Activated CD8-positive, alpha-beta memory T cell treated with anti-CD3 and anti-CD28 coated beads for 4 hours (primary cell): ENCODE measurements at places on chromosomes 11 and 22.

DNA sequence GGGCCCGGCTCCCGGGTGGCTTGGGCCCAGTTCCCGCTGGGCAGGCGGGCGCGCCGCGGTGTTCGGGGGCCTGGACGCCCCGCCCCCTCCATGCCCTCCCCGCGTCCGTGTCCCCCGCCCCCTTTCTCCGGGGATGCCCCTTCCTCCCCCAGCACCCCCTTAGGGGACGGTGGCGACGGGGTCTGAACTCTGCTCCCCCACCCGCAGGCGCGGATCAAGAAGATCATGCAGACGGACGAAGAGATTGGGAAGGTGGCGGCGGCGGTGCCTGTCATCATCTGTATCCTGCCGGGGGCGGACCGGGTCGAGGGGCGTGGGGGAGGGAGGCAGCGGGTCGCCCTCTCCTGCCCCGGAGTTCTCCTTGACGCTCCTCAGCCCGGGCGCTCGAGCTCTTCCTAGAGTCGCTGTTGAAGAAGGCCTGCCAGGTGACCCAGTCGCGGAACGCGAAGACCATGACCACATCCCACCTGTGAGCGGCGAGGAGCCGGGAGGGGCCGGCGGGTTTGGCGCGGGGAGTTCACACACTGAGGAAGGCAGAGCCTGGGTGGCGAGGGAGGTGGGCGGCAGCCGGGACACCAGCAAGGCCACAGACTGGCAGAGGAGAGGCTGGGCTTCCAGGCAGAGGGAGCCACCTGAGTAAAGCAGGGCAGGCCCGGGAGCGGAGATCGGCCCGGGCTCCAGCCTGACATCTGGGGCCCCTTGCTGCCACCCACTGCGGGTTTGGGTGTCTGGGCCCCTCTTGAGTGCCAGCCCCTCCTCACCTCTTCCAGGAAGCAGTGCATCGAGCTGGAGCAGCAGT lies 546 bp downstream of the DRAP1 start:
- DNase-seq: no peak

DNA sequence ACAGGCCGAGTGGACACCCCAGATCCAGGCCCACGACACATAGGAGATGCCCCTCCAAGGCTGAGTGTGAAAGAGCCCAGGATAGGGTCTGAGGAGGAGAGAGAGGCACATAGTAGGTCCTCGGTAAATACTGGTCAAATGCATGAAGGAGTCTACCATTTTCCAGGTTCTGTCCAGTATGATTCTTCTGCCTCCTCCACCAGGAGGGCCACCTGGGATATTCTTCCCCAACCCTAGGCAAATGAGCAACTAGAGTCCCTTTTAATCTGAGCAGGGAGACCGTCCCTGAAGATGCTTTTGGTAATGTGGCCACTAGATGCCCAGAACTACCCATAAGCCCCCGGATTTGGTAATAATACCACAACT lies 6.7 kb downstream of the PDGFB start:
- no peak for DNase-seq

DNA sequence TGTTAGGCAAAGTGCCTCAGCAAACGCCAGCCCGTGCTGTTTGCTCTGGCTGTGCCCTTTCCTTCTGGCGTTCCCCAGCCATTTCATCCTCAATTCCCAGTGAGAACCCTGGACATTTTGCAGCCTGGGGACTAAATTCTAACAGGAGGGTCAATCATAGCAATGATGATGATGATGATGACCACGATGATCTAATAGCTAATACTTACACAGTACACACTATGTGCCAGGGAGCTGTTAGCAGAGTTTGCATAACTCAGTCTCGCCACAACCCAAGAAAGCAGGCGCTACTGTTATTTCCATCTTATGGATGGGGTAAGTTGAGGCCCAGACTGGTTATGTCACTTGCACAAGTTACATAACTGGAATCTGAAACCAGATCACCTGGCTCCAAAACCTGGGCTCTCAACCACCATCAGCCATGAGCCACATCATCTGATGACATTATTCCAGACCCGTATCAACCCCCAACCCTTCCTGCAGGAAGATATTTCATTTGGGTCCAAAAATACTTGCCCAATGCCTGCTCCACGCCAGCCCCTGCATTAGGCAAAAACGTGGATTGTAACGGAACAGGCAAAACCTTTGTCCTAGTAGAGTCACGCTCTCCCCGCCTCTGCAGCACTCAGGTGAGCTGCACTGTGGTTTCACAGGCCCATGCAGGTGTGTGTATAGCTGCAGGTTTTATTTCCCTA lies 132.6 kb upstream of the SERPIND1 start:
- no peak for DNase-seq

GRCh38 chr11:7473717-7474116 lies 11.6 kb upstream of the OLFML1 start:
- no peak for DNase-seq

GRCh38 chr11:22657101-22657694 lies 9.2 kb upstream of the GAS2 start:
- DNase-seq: no peak

GRCh38 chr11:77442394-77443053 lies 31.4 kb downstream of the PAK1 start:
- DNase-seq: no peak

DNA sequence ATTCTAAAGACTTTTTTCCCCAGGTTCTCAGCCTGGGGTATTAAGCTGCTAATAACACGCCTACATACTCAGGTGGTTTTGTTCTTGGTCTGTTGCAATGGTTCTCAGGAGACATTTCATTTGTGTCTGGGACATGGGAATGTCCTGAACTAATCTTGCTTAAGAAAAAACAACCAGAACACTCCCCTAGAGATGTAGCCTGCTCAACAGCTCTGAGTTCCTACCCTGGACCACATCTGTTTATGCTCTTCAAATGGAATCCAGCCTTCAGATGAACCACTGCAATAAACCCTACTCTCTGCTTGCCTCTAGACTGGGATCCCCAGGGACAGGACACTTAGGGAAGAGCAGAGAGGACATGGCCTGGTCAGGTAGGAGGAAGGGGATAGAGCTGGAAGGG lies 29.9 kb downstream of the RELT start:
- DNase-seq: no peak

DNA sequence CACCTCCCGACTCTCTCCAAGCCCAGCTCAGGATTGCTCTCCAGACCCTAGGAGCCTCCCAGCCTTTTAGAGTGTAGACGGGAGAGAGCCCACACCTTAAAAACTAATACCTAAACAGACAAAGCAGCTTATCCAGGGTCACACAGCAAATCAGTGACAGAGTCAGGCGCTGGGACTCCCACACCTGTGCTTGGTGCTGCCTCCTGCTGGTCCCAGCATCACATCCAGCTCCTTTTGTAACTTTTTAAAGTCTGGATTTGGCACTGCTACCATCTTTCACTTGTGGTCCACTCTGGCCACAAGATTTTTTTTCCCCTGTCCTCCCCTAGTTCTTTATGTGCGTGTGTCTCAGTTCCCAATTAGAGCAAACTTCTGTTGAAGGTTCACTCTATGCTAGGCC lies 4.7 kb downstream of the ANO1 start:
- no peak for DNase-seq

GRCh38 chr11:62985041-62985750 lies 429 bp upstream of the SLC22A6 start:
- no peak for DNase-seq

GRCh38 chr22:45316796-45317526 lies 7.2 kb downstream of the FAM118A start:
- DNase-seq: no peak

DNA sequence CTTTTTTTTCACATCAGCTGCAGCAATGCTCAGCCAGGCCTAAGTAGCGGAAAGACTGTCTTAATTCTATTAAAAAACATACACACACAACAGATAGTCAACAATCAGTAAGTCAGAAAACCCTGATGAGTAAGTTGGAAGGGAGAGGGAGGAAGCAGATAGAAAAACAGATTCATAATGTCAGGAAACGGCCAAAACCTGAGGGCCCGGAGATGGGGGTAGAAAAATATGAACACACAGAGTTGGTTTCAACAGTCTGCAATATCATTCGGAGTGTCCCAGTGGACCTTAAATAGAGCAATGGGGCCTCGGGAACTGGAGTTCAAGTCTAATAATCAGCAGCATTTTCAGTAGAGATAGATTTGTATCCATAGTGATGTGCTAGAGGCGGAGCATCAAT lies 14.8 kb downstream of the LRRC55 start:
- no peak for DNase-seq

DNA sequence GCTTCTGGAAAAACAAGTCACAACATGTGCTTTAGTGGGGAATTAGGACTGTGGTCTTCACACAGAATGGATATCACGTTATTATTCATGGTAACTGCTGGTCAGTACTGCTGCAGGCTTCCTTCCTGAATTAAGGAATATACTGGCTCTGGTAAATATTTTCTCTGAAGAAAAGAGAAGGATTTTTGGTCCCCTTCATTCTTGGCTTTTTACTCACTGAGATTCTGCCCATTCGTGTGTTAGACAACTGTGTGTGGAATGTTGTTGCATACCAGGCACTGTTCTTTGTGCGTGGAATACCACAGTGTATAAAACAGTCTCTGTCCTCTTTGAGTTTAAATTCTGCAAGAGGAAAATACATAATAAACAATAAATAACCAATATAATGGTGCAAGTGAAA lies 80.3 kb downstream of the ALX4 start:
- DNase-seq: no peak

GRCh38 chr22:40606306-40606705 lies 30.2 kb downstream of the MRTFA start:
- no peak for DNase-seq

DNA sequence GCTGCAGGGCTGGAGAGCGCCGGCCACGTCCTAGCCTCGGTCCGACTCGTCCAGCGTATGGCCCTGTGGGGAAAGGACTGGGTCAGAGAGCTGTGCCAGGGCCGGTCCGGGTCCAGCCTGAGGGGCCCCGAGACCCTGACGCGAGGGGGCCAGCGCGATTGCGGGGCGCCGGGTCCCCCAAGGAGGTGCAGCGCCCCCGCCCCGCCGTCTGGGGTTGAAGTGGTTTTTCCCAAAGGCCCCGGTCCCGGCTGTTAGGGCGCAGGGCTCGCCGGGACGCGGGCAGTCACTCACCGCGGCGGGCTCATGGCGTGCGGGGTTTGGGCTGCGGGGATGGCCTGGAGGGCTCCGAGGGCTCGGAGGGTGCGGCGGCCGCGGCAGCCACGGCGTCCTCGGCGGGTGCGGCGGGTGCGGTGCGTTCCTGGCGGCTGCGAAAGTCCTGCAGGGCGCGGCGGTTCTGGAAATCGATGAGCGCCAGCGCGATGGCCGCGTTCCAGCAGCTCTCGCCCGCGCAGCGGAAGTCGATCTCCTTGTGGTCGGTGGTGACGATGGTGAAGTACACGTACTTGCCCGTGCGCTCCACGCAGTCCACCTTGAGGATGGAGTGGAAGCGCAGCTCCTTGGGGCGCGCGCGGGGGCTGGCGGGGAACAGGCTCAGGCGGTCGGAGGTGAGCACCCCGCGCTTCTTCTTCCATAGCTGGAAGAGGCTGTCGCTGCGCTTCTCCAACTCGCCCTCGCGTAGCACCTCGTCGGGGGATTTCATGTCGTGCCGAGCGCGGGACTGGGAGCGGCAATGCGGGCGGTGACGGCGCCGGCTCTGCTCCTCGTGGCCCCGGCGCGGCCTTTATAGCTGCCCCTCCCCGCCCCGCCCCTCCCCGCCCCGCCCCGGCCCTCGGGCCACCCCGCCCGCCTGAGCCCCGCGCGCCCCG lies at the start of gene PHLDA2:
TSS of gene PHLDA2 (minus strand) at position 816 of the 926 bp plus-strand sequence. CDS start at position 760, 56 bp downstream.
- no peak for DNase-seq

- no peak for DNase-seq
Observed at GRCh38 chr11:130003717-130004001, 1.0 kb upstream of the PRDM10 start.

- no peak for DNase-seq
Observed at GRCh38 chr11:2303627-2304505, 2.1 kb downstream of the TSPAN32 start.

DNA sequence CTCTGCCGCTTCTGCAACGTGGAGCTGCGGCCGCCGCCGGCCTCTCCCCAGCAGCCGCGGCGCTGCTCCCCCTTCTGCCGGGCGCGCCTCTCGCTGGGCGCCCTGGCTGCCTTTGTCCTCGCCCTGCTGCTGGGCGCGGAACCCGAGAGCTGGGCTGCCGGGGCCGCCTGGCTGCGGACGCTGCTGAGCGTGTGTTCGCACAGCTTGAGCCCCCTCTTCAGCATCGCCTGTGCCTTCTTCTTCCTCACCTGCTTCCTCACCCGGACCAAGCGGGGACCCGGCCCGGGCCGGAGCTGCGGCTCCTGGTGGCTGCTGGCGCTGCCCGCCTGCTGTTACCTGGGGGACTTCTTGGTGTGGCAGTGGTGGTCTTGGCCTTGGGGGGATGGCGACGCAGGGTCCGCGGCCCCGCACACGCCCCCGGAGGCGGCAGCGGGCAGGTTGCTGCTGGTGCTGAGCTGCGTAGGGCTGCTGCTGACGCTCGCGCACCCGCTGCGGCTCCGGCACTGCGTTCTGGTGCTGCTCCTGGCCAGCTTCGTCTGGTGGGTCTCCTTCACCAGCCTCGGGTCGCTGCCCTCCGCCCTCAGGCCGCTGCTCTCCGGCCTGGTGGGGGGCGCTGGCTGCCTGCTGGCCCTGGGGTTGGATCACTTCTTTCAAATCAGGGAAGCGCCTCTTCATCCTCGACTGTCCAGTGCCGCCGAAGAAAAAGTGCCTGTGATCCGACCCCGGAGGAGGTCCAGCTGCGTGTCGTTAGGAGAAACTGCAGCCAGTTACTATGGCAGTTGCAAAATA lies 816 bp downstream of the PDE3B start:
- DNase-seq: no peak

- no peak for DNase-seq
Observed at GRCh38 chr11:125327518-125328224, 163.1 kb downstream of the PKNOX2 start.

GRCh38 chr11:118742304-118742703 lies 48.7 kb downstream of the DDX6 start:
- no peak for DNase-seq

- no peak for DNase-seq
Observed at GRCh38 chr22:21033895-21034294, 1.5 kb upstream of the SLC7A4 start.

DNA sequence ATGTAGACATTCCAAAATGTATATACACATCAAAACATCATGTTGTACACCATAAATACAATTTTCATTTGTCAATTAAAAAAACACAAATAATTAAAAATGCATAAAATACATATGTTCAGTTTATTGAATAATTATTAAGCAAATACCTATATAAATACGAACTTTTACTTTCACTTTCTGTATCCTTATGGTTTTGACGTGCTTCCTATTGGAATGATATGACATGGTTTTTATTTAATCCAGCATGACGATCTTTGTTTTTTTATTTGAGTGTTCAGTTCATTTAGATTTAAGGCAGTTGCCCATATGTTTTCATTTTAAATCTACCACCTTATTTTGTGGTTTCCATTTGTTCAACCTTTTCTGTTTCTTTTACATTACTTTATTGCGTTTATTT lies 198.3 kb upstream of the PLET1 start:
- no peak for DNase-seq

- no peak for DNase-seq
Observed at GRCh38 chr11:69053546-69054396, 5.0 kb downstream of the TPCN2 start.

- no peak for DNase-seq
Observed at GRCh38 chr22:20656902-20657836, 116.7 kb upstream of the SERPIND1 start.

- DNase-seq: no peak
Observed at GRCh38 chr11:125313271-125314219, 149.0 kb downstream of the PKNOX2 start.

- DNase-seq: no peak
Observed at GRCh38 chr11:68193018-68193417, 20.1 kb downstream of the KMT5B start.

GRCh38 chr11:70581991-70582885 lies 183.9 kb downstream of the CTTN start:
- no peak for DNase-seq
